ENCODE measurements at places on chromosomes 1 and 21.
A peak's percentile ranks its signal among the peaks of the same experiment; 100 is the strongest.

- DNase-seq = no peak
Measured at GRCh38 chr21:42806509-42807140, 72.7 kb downstream of the WDR4 start.

- no peak for DNase-seq
Measured at GRCh38 chr1:118896416-118896815, 91.7 kb downstream of the TBX15 start.

- no peak for DNase-seq
Measured at GRCh38 chr1:165632491-165632890, 1.5 kb downstream of the MGST3 start.

- no peak for DNase-seq
Measured at GRCh38 chr1:61083807-61084440, 1.6 kb downstream of the NFIA start.

- DNase-seq = peak; percentile 36
Measured at GRCh38 chr1:89483010-89483756, 41.4 kb upstream of the LRRC8B start.

DNA sequence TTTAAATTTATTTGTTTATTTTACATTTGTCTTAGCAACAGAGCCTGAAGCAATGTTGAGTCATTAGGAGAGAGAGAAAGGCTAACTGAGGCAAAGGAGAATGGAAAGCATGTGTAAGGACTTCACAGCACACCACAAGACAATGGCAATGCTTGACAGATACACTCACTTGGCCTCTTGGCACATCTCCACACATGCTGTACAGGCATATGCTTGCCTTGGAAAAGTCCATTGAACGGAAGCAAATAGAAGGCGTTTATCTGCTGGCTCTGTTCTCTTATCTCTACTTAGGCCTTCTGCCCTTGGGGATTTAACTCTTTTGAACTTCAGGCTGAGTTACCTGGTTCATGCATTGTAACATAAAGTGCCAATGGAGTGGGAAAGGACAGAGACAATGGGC is 262.2 kb upstream of the POU3F1 start:
- no peak for DNase-seq

GRCh38 chr1:169261884-169262283 is 105.7 kb downstream of the NME7 start:
- DNase-seq = no peak

GRCh38 chr1:78092643-78093042 is 46.9 kb downstream of the GIPC2 start:
- no peak for DNase-seq

DNA sequence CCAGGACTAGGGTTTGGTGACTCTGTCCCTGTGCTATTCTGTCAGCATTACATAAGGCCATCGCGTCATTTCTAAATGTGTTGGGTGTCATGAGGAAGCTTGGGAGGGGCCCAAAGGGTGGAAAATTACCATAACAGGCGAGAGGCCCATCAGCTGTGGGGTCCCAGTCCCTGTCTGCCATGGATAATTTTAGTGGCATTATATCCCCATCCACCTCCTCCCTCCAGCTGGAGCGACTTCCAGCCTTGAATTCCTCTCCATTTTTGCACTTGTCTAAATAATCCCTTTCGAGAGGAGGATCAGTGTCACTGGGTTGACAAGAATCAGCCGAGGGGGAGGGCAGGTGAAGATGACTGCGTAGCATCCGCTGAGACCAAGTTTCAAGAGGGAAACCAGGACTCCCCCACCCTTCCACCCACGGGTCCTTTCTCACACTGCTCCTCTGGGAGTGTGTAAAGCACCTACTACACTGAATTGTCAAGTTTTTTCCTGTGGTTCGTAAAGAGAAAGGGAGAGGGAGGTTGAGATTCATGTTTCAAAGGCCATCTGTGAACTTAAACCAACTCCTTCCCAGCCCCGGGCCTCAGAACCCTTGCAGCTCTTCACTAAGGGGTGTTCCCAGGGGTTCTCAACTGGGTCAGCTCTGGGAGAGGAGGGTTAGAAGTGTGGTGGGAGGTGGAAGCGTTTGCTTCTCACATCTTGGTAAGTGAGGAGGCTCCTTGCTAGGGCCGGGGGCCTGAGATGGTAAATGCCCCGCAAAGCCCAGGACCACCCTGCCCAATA is 29.2 kb downstream of the VASH2 start:
- DNase-seq = peak; percentile 69

- no peak for DNase-seq
Measured at GRCh38 chr1:173473599-173474011, 3.5 kb upstream of the PRDX6 start.

DNA sequence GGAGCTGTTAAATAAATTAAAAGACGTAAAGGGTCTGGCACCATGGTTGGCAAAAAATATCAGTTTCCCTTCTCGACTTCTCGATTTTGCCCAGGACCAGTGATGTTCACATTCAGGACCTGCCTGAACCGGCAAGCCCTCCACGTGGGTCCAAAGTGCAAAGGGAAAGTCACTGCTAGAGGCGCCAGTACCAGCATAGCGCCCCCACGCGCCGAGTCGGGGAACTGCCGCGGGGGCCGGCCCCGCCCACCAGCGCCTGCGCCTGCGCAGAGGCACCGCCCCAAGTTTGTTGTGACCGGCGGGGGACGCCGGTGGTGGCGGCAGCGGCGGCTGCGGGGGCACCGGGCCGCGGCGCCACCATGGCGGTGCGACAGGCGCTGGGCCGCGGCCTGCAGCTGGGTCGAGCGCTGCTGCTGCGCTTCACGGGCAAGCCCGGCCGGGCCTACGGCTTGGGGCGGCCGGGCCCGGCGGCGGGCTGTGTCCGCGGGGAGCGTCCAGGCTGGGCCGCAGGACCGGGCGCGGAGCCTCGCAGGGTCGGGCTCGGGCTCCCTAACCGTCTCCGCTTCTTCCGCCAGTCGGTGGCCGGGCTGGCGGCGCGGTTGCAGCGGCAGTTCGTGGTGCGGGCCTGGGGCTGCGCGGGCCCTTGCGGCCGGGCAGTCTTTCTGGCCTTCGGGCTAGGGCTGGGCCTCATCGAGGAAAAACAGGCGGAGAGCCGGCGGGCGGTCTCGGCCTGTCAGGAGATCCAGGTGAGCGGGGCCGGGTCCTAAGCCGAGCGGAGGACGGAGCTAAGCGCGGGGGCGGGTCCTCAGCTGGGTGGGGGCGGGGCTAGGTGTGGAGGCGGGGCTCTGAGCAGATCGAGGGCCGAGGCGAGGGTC is at the start of gene PINK1:
Gene PINK1, plus strand, starts transcription at position 269 of the 875 bp plus-strand sequence. Its CDS starts 91 bp downstream, at position 360.
- peak; percentile 79 for DNase-seq

GRCh38 chr1:243513726-243514491 is 258.1 kb downstream of the SDCCAG8 start:
- no peak for DNase-seq

- DNase-seq = no peak
Measured at GRCh38 chr1:24090736-24091135, 21.2 kb downstream of the MYOM3 start.

GRCh38 chr1:242870966-242871365 is 346.5 kb upstream of the PLD5 start:
- DNase-seq = no peak

DNA sequence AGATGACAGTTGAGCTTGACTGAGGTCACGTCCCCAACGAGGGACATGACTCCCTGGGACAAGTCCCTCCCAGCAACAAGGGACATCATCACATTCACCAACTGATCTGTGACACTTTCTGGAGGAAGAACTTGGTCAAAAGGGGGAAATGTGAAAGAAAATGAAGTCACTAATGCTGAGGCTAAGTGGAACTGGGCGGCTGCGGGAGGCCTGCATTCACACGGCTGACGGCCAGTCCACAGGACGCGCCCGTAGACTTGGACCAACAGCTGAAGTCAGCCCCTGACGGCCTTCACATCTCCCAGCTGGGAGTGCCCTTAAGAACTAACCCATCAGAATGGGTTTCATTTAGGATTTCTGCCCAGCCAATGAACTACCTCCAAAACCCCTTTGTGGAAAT is 26.6 kb downstream of the POFUT2 start:
- no peak for DNase-seq

GRCh38 chr1:215704089-215704860 is 137.2 kb downstream of the KCTD3 start:
- no peak for DNase-seq

DNA sequence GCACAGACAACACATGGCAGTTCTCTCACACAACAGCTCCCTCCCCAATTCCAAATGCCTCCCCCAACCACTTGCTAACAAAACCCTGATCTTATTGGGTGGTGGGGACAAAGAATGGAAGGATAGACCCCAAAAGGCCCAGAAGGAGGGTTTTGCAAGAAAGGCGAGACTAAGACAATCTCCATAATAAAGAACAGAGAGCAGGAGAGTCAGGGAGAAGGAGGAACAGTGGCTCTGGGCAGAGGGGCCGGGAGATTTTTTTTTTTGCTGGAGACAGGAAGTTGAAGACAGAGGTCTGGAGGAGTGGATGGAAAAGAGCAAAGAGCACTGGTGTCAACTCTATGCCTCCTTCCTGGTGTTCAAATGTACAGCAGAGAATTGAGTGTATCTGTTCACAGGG is 6.5 kb upstream of the C1QA start:
- no peak for DNase-seq

- DNase-seq = no peak
Measured at GRCh38 chr1:21875621-21876063, 61.5 kb downstream of the HSPG2 start.

- no peak for DNase-seq
Measured at GRCh38 chr1:19353596-19353995, 41.5 kb downstream of the SLC66A1 start.

DNA sequence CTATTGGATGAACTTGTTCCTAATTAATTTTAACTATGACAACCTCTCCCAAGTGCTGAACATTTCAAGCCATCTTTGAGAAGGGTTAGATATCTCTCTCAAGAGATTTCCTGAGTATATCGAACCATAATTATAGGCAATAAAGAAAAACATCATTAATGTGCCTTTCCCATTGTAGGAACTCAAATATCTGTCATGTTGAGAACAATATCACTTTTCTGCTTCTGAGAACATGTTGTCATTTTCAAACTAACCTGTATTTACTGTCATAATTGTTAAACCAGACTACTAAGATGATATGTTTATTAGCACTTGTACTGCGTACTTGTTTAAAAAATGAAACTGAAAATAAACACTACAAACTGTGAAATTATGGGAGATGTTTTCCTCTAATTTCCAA is 4.3 kb downstream of the EPS15 start:
- DNase-seq = no peak

DNA sequence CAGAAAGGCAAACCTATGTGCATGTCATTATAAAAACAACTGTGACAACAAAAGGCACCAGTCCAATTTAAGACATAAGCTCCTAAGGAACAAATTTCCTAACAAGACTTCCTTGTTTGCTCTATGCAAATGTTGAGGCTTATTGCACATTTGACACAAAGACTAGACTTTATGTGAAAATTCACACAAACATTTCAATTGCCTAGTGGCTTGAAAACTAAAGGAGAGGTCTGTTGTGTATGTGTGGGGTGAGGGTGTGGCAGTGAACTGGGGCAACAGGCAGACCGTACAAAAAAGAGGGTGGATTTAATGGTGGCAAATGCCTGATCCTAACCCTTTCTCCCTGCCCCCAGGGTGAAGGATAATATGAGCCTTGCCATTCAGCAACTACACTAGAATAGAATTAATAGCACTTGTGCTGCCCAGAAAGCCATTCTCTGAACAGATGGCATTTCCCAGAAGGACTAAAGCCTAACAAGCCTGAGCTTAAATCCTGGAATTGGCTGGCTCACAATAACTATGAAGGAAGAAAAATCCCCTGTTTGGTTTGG is 73.9 kb downstream of the GLUL start:
- DNase-seq = no peak

GRCh38 chr1:47230692-47231300 is 1.2 kb downstream of the TAL1 start:
- no peak for DNase-seq

Measured in GM18507 (cell line).